MG63 (cell line): ENCODE measurements at places on chromosomes 6 and 20. TPM values are rescaled to one million over a fixed set of nuclear protein-coding genes. Genes with fewer than 3 reads are reported as not detected.

- no peak for DNase-seq
These were observed 144.8 kb downstream of the TBC1D7 start for GRCh38 chr6:13183415-13184088.

DNA sequence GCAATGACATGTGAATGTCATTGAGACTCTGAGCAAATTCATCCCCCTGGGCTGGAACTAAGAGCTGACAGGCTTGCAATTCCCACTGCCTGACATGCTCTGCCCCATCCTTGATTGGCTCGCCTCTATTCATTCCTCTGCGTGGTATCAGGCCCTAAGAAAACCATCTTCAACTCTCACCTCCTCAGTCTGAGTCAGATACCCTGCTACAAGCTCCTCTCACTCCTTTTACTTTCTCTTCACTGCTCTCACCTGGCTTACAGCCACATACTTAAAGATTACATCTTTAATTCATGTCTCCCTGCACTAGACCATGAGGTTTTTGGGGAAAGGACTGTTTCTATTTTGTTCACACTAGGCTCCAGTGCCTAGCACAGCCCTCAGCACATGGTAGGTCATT, 131.6 kb downstream of the KIF6 start:
- no peak for DNase-seq

GRCh38 chr6:69647726-69648125, 149.1 kb downstream of the LMBRD1 start:
- DNase-seq = no peak

DNA sequence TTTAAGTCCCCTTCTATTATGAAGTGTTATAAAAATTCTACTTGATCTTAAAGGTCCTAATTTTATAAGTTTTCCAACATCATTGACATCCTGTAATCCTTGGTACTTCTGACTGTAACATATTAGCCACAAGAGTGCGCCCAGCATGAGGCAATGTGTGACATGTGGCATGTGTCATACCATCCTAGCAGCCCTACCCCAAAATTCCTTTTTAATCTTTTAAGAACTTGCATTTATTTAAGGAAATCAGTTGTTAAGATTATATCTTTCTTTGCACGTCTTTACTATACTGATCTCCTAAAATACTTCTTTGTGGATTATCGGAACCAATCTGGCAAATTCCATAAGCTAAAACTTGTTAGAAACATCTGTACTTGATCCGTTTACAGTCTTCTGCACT, 167.1 kb upstream of the SLC24A3 start:
- no peak for DNase-seq

DNA sequence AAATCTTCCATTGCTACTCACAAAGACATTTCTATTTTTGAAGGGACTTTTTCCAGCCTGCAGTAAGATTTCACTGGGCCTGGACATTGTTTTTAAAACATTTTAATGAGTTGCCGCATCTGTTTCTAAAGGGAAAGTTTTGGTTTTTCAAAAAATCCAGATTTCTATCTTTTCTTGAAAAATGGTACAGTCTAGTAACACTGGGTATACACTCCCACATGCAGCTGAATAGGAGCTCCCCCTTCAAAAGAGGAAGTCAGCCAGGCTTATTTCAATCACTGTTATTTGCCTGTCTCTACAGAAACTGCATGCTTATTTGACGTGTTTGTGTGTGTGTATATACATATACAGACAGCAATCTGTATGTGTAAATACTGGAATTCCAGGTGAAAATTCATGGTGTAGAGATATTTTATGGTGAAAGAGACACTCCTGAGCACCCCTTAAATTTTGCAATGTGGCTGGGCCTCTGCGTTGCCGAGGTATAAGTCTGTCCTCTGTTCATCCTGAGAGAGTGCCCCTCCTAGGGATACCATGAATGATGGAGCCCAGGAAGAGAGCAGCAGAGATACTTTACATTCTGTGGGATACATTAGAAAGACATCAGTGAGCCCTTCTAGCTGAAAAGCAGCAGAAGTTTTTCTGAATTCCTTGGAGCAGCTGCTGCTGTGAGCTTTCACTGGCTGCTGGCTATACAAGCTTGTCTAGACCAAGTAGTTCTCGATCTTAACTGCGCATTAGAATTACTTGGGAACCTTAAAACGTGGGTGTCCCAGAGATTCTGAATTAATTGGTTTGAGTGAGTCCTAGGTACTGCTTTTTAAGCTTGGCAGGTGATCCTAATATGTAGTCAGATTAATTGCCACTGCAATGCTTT, 12.0 kb upstream of the ABRACL start:
- no peak for DNase-seq

The GNMT gene
- not detected in 2 replicates for total RNA-seq

The DZANK1 gene
- total RNA-seq = 0.10 and 0.40 TPM in 2 replicates
